ENCODE measurements at places on chromosomes 11 and 22.

DNA sequence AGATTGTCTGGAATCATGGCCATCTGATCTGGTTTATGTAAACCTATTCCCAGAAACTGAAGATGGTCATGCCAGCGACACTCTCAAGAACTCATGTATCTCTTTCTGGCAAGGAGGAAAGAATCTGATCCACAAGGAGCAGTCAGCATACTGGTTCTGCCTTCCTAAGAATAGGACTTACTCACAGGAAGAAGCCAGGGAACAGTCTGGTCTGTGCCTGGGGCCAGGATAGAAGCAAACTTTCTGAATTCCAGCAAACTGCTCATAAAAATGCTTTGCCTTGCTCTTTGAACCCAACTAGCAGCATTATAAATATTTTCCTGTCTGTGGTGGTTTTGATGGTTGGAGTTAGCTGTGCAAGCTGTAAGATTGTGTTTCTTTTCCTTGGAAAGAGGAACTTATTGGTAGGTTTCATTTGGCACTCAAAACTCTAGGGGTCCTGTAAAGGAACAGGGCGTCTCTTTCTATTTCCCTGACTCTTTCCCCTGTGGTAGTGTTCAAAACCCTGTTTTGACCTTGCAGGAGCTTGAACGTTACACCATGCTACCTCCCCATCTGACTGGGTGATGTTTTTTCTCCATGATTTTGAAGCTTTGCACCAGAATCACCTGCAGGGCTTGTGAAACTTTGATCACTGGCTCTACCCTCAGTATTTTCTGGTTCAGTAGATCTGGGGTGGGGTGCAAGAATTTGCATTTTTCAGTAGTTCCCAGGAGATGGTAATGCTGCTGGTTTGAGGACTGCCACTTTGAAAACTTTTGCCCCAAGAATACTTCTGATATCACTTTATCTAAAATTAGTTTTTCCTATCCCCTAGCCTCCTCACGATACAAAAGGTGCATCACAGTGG lies 627.8 kb upstream of the ANO5 start:
- no peak for DNase-seq

DNA sequence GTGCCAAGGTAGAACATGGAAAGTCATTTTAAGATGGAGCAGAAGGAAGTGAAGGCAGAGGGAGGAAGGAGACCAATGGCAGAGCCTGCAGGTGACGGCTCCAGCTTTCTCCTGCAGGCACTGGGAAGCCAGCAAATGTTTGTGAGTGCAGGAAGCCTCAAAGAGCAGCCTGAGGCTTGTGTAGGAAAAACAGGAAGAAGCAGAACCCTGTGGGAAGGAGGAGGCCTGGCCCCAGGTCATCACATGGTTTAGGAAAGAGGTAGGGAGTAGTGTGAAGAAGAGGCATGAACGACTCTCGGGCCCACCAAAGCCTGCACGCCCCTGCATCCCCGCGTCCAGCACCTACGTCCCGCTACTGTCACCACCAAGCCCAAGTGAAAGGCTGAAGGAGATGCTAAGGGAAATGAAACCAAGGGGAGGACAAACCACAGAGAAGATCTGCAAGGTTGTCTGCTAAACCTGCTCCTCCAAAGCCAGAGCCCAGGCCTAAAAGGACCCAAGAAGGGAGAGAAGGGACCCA lies 151.5 kb downstream of the CHST1 start:
- no peak for DNase-seq

GRCh38 chr22:46377525-46378425 lies 42.3 kb downstream of the TRMU start:
- DNase-seq, result no peak

GRCh38 chr22:42169055-42169469 lies 38.5 kb upstream of the CYP2D6 start:
- no peak for DNase-seq

DNA sequence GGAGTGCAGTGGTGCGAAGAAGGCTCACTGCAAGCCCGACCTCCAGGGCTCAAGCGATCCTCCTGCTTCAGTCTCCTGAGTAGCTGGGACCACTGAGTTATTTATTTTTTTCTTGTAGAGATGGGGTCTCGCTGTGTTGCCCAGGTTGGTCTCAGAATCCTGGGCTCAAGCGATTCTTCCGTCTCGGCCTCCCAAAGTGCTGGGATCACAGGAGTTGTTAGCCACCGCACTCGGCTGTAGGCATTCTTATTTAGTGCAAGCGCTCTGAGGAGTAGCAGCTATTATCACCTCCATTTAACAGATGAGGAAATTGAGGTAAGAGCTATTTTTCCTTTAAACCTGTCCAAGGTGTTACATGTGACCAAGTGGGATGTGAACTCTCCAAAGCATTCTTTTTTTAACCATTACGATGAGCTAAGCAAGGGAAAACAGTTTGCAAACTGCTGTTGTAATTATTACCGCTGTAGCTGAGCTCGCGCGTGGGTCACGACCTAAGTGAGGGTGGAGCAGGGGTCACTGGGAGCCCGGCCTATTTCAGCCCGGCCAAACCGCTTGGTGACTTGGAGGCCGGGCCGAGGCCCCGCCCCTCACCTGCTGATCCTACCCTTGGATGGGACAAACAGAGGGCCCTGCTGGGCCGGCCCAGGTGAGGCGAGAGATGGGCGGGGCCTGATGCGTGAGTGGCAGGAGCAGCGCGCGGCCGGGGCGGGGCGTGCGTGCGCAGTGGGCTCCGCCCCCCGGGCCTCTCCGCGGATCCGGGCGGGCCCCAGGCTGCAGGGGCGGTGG lies 449 bp upstream of the KREMEN1 start:
- peak; percentile 62 for DNase-seq

GRCh38 chr11:2390725-2391151 lies 9.8 kb upstream of the TSSC4 start:
- DNase-seq, result no peak

DNA sequence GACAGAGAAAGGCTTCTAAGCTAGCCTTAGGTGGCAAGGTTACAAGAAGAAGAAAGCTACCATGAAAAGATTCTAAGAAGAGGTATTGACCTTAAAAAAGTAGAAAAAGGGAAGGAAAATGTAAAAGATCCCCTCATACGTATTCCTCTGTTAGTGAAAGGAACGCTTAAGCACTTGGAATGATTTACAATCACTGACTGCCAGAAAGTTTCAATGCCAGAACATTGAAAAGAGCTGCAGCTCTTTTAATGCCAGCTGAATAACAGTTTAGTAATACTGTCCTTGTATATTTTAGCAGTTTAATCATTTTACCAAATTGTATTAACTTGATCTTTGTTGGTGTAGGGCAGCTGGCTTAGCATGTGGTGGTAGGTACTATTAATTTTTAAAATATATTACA lies 650.7 kb downstream of the FAM181B start:
- no peak for DNase-seq

- no peak for DNase-seq
These were observed 125.3 kb upstream of the C11orf58 start for GRCh38 chr11:16613262-16613511.

DNA sequence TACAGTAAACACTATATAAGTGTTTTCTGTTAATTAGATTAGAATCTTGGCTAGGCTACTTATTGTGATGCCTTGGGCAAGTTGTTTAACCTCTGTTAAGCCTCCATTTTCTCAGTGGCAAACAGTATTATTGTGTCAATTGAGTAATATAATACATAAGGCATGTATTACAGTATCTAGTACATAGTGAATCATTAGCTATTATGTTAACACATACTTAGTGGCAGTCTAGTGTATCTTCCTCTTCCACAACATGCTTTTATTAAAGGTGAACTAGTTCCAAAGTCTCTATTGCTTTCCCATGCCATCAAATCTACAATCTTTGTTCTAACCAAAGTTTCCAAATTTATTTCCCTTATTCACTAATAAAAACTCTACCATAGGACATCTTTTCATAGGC lies 200.9 kb downstream of the SOX6 start:
- peak; percentile 3 for DNase-seq

- DNase-seq, result no peak
These were observed 67.1 kb downstream of the NAV2 start for GRCh38 chr11:19779740-19780139.

DNA sequence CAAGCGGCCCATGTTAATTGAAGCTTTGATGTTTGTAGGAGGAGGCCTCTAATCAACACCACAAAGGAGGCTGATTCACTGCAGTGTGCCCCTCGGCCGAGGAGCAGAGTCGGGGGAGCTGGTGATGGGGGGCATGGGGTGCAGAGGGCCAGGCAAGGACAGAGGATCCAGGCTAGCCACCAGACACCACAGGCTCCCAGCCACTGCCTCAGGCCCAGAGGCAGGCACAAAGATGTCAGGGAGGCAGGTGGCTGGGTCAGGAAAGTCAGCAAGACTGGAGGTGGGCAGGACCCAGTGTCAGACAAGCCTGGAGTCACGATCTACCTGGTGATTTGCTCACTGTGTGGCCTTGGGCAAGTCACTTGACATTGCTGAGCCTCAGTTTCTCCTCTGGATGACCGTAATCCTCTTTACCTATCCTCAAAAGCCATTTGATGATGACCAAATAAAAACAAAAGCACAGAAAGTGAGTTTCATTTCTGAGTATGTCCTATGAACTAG lies 121.0 kb downstream of the BUD13 start:
- no peak for DNase-seq

DNA sequence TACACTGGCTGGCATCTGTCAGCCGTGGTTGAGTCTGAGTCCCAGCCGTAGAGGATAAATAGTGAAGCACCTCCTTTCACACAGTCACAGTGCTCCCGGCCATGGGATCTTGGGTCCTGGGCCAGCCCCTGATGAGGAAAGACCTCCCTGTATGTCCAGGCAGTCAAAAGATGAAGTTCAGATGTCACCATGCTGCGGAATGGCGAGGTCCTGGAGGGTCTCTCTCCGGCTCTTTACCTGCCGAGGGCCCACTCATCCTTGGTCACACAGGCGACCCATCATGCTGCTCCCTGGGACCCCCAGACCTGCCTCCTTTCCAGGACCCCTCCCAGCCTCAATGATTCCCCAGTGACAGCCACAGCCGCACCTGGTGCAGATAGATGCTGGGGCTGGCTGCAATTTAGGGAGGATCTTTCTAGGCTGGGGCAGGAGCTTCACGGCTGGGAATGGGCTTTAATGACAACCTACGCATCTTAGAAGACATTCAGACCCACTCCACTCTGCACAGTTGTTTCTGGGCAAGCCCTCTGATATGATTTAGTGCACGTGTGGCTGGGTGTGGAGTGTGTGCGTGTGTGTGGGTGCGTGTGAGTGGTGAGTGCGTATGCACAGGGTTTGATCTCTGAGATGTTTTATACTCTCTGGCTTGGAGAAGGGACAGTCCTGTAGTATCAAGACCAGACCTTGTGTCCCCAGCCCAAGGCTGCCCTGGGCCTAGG lies 79.7 kb downstream of the FBLN1 start:
- DNase-seq, result no peak

DNA sequence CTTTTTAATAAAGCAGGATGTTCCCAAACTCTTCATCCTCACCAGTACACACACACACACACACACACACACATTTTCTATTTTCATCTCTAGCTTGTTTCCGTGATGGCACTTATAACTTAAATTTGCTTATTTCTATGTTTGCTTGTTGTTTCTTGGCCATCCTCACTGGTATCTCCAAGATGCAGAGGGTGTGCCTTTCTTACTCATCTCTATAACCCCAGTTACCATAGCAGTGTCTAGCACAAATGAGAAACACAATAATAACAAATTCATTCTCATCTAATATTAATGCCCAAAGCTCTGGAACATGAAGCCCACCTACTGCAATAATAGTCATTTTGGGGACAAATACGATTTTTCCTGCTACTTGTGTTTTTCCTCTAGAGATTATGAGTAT lies 156.3 kb downstream of the GRM5 start:
- no peak for DNase-seq

GRCh38 chr22:23791738-23792645 lies 5.2 kb downstream of the SMARCB1 start:
- no peak for DNase-seq

GRCh38 chr11:87399341-87399740 lies 361.6 kb downstream of the TMEM135 start:
- no peak for DNase-seq

DNA sequence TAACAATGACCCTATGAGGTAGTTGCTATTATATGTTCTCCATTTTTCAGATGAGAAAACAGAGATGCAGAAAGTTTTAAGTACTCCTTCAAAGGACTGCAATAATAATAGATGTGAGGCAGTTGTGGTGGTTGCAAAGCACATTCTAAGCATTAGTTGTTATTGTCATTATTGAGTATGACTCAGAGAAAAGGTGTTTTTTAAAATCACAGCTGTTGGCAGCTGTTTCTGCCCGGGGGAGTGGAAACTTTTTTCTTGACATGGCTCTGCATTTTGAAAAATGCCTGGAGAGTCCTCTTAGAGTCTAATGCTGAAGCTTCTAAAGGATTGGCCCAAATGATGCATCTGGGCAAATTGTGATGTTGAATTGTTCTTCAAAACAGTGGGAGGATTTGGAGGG lies 244.5 kb upstream of the MPPED2 start:
- no peak for DNase-seq

DNA sequence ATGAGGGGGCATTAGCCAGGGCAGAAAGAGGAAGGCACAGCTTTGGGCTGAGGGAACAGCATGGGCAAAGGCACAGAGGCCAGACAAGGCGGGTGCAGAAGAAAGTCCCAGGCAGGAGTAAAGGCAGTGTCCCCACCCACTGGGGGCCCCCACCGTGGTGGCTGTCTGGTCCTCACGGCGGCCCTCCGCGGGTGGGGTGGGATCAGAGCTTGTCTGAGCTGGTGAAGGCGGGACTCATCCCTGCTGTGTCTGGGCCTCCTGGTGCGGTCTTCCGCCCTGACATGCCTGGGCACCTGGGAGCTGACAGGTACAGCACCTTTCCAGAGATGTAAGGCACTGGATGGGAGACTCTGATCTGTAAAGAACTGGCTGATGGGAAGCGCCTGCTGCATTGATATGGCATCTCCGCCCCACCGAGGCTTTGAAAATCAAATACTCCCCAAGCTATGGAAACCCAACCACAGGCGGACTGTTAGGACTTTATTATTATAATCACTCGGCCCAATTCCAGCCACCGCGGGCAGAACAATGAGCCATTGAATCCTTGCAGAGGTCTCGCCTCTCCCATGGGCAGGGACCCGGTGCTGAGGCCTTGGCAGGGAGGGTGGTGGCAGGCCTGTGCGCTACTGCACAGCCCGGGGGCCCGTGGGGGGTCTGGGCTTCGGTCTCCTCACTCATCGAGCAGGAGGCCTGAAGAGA lies 14.2 kb upstream of the GNB1L start:
- DNase-seq, result no peak

- no peak for DNase-seq
These were observed 8.7 kb upstream of the CLPB start for GRCh38 chr11:72443016-72443415.

- no peak for DNase-seq
These were observed 103.3 kb upstream of the TOP3B start for GRCh38 chr22:22085702-22086500.

GRCh38 chr22:27456696-27457503 lies 344.7 kb downstream of the MN1 start:
- peak; percentile 95 for DNase-seq

DNA sequence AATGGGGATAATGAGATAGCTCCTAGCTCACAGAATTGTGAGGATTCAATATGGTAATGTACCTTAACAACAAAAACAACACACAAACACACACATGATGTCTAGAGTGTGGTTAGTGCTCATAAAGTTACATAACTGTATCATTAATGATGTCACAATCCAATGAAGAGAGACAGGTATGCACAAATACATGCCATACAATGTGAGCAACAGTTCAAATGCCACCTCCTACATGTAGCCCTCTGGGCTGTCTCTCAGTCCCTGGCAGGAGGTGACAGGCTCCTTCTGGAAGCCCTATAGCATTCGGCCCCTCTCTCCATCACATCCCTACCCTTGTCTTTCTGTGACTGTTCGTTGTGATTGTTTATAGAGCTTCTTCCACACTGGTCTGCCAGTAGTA lies 8.3 kb upstream of the MICALL1 start:
- DNase-seq, result no peak

Data from epithelial cell of prostate (primary cell).